ENCODE measurements at places on chromosomes 1 and 21.
A peak's percentile ranks its signal among the peaks of the same experiment; 100 is the strongest.

- DNase-seq, result no peak
Measured at GRCh38 chr1:17066361-17067068, 12.7 kb upstream of the SDHB start.

DNA sequence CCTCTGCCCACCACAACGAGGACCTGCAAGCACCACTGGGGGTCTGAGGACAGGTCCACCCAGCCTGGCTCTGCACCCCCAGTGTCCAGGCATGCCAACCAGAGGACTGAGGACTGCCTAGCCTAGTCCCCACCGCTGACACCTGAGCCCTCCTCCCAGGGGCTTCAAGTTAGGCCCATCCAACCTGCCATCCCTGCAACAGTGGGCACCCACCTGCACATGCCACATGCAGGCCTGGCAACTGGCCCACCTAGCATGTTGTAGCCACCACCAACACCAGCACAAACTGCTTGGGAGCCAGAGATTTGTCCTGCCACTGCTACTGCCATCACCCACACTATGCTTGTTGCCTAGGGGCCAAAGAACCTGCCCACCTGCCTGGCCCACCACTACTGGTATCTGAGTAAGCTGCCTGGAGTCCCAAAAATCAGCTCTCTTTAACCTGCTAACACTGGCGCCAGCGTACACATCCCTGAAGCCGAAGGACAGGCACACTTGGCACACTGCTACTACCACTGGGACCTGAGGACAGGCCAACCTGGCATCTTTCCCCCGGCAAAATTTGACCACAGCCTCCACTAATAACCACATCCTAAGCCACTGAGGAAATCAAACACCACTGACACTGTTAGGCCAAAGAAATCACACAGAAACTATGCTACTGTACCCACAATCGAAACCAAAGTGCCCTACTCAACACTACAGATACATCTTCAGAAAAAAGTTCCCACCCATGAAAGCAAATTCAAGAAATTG lies 61.5 kb downstream of the PSMG1 start:
- no peak for DNase-seq

DNA sequence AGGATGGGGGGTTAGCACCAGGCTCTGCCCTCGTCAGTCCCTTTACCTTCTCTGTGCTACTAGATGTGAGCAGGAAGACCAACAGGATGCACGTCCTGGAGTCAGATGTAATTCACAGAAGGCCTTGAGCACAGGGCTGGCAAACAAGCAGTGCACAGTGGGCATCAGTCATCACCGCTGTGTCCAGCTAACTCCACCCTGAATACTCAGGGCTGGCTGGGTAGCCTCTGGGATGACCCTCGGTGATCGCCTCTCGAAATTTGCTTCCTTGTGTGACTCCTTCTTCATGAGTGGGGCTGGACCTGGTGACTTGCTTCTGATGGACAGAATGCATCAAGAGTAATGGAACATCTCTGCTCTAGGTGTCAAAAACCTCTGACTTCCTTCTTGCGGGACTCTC lies 92.2 kb upstream of the TMPRSS2 start:
- DNase-seq, result peak; percentile 6

DNA sequence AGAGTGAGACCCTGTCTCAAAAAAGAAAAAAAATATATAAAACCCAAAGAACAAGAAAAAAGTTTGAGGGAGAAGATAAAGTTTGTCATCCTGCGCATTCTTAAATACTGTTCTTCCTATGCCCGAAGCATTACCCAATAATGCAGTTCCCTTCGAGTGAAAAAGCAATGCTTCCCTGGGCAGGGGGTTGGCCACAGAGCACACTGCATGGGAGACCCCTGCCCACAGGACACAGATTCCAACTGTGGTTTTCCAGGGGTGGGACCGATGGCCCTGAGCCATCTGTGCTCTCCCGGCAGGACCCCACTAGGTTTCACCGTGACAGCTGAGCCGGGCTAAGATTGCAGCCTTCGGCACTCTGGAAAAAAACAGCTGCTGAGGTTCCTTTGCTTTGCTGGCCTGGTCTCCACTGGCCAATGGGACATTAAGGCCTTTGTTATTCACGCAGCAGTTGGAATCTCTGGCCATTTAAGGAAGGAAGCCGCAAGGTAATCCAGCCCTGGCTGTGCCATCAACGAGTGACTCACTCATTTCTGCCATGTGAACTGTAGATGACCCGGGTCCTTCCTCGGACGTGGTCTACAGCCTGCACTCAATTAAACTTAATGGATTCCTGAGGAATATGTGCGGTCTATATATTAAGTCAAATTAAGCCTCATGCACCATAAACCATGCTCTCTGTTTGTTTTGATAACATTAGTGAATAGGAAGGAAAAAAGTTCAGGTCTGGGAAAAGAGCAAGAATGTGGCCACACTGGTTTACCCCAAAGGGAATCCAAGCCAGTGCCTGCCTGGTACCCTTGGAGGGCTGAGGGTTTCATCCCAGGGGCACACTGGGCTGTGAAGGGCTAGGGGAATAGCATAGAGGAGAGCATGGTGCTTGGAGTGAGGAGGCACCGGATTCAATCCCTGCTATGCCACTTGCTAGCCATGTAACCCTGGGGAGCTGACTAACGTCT lies 163.2 kb downstream of the ZBTB18 start:
- peak; percentile 74 for DNase-seq

GRCh38 chr1:92837062-92837461 lies 5.2 kb downstream of the RPL5 start:
- DNase-seq, result no peak

DNA sequence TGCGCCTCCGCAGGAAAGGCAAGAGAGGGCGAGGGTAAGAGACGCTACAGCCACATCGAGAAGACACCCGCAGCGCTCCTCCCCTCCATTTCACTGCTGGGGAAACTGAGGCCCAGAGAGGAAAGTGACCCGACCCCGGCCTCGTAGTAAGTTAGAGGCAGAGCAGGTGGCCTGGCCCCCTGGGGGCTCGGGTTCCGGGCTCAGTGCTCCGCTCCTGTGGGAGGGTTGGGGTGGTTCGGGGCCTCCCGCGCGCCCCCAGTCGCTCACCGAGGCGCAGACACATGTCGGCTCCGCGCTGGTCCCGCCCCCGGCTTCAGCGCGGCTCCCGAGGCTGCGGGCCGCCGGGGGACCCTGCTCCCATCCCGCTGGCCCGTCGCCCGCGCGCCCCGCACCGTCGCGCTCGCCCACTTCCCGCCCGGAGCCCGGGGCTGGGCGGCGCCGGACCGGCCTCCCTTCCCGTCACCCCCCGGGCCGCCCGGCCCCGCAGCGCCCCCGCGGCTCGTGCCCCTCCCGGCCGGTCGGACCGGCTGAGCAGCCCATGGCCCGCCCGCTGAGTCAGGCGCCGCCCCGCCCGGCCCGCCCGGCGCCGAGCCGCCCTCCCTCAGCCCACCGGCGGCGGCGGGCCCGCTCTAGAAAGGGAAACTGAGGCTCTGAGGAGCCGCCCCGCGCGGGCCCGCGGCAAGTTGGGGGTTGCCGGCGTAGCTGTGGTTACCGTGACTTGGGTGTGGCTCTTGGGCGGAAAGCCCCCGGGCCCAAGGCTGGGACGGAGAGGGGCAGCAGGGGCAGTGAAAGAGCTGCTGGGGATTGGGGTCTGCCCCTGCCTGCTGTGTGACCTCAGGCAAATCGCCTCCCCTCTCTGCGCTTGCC lies at the start of gene TMEM54:
TSS of gene TMEM54 (minus strand) at position 434 of the 867 bp plus-strand sequence. CDS start at position 283, 151 bp downstream.
- peak; percentile 74 for DNase-seq

GRCh38 chr1:200973937-200974657 lies 49.4 kb downstream of the KIF21B start:
- no peak for DNase-seq

GRCh38 chr1:77430966-77431690 lies 149.3 kb downstream of the AK5 start:
- DNase-seq, result no peak

- no peak for DNase-seq
Measured at GRCh38 chr1:221148660-221149059, 269.4 kb downstream of the HLX start.

DNA sequence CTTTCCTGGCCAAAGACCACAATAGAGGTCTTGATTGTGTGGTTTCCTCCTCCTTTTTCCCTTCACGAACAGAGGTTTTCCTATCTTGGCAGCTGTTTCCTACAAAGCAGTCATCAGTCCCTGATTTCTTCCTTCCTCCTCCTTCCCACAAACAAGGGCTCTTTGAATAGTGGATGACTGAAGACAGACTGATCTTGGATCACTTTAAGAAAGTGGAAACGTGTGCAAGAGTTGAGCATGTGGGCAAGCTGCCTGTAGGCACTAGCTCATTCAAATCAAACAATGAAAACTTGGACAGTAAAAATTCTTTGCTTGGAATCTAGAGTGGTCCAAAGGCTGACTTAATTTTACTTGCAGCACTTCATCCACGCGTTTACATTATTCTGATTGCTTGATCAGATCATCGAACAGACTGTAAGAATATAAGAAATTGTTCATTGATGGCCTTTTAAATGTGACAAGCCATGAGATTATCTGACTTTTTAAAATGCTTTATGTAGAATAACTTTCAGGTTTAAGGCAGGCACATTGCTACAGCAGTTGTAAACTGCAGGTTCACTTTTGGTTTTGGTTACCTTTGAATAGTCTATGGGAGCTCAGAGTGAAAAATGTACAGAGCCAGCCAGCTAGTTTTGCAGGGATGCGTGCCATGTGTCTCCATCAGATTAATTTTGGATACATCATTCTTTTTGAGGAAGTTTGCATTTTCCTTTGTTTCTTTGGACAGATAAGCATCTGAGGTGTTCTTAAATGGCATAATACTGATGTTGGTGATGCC lies 34.4 kb downstream of the ADGRL2 start:
- no peak for DNase-seq

DNA sequence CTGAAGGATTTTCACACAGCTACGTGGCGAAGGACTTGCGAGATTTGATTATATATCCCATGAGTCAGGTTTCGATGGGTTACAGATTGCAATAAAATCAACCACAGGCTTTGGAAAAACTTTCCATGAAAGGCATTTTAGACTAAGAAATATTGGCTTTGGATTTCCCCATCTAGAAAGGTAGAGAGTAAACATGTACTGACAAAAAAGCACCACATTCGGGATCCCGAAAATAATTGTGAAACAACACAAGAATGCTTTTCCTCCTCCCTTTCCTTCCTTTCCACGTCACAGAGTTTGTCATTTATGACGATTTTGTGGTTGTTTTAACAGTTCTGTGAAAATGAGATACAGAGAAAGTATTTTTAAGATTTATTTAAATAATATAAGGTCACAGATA lies 38.5 kb downstream of the TGFB2 start:
- no peak for DNase-seq

DNA sequence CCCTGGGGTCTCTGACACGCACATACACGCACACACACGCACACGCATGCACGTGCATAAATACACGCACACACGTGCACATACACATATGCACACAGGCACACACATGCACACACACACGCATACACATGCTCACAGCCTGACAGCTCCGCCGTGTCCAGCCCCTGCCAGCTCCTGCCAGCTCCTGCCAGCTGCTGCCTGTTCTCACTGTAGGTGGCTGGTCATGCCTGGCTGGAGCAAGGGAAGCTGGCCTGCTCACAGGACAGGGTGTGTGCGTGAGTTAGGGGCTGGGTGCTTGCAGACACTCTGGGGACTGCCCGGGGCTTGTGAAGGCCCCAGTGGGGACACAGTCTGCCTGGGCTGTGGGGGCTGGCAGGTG lies 4.9 kb downstream of the PLCH2 start:
- DNase-seq, result no peak

GRCh38 chr21:44331650-44332307 lies 7.4 kb downstream of the CFAP410 start:
- no peak for DNase-seq

GRCh38 chr1:90510143-90510542 lies 207.0 kb downstream of the BARHL2 start:
- no peak for DNase-seq

DNA sequence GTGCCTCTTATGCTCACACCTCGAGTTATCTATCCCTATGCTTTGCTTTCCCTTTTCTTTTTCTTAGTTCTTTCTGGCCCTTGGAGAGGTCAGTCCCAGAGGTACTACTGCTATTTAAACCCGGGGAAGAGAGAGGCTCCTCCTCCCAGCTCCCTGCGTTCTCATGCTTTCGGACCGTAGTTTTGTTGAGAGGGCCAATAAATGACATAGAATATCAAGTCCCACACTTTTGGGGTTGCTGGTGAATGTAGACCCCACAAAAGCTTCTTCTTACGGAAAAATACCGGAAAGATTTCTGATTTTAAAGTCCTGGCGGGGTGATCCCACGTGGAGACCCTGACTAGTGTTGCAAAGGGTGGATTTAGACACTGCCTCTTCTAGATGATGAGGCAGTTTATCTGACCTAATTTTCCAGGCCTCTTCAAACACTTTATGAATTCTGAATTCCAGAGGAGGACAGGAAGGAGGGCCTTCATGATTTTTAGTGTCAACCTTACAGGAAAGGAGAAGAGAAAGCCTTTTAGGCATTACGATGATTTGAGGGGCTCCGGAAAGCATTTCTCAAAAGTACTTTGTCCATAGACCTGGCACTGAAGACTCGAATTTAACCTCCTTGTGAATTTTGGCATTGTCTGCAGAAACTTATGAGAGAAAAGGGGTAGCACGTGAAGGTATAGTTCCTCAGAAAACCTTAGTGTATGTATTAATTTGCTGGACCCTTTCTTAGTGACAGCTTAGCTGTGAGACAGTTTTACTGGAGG lies 694 bp downstream of the TMEM167B start:
- peak; percentile 75 for DNase-seq

- DNase-seq, result peak; percentile 60
Measured at GRCh38 chr1:64245495-64245894, 42.1 kb downstream of the UBE2U start.

DNA sequence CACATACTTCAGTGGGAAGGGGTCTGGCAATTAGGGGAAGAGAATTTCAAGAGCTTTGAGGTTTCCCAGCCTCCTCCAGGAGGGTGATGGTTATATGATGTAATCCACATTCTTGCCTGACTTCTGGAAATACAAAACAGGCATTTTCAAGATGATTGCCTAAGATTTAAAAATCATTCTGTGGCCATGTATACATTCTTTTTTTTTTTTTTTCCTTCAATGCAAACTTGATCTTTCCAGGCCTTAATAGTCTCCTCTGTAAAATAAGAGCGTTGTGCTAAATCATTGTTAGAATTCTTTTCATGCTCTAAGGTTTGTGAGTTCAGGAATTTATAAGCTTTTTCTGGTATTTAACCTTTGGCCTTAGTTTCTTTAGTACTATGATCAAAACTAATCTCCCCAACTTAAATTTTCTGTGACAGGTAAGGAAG lies 192.3 kb upstream of the HMCN1 start:
- DNase-seq, result no peak

Data from endodermal cell (in vitro differentiated cells).